Stimulated activated CD4-positive, alpha-beta T cell treated with anti-CD3 and anti-CD28 coated beads, Interleukin-1b, Interleukin-23, amount 100 ng/mL, for 1 hour (primary cell): ENCODE measurements at places on chromosomes 11 and 22.

DNA sequence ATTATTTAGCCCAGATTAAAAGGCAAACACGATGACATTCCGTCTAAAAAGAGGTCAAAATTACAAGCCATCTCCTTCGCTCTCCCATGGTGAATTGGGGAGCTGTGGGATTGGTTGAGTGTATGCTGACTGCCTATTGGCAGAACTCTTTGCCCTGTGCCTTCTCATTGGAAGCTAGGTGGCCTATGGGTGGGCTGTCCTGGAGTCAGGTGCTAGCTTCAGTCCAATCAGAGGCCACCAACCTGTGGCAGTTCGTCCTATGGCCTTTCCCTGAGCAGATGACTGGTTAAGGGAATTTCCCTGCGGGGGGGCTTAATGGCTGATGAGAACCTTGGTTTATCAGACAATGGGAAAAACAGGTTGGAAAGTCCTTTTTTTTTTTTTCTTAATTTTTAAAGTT lies 3.2 kb upstream of the MTMR3 start:
- no peak for DNase-seq

- DNase-seq = peak; percentile 87
These were observed 2.5 kb downstream of the MTA2 start for GRCh38 chr11:62599069-62599696.

DNA sequence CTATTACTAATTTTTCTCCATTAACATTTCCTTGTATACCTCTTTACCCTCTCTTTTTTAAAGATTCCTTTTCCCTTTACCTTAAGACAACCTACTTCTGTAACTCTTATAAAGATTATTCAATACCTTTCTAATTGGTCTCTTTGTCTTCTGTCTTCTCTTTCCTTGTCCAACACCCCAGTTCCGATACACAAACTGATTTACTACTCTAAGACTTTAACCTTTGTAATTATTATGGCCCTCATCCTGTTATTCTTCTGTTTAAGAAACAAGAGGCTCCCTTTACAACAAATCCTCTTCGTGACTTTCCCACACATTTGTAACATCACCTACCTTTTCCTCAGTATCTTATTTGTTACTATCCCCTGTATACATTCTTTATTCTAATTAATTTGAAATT lies 81.8 kb downstream of the TTC17 start:
- DNase-seq = no peak

GRCh38 chr22:50060441-50061140 lies 2.5 kb upstream of the TTLL8 start:
- DNase-seq = no peak

DNA sequence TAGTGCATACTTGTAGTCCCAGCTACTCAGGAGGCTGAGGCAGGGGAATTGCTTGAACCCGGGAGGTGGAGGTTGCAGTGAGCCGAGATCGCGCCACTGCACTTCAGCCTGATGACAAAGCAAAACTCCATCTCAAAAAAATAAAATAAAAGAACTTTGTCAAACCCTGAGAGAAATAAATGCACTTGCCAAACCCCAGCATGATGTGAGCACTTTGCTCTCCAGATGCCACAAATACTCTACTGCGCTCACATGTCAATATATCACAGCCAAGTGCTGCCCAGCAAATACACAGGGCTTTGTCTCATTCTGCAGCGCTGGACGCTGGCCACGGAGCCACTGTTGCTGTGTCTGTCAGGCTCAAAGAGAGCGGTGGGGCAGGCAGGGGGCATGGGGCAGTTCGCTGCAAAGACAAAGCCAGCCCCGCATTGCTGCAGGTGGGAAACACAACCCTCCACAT lies 45.1 kb downstream of the AHNAK start:
- no peak for DNase-seq

GRCh38 chr11:86735451-86736290 lies 63.3 kb upstream of the ME3 start:
- no peak for DNase-seq

DNA sequence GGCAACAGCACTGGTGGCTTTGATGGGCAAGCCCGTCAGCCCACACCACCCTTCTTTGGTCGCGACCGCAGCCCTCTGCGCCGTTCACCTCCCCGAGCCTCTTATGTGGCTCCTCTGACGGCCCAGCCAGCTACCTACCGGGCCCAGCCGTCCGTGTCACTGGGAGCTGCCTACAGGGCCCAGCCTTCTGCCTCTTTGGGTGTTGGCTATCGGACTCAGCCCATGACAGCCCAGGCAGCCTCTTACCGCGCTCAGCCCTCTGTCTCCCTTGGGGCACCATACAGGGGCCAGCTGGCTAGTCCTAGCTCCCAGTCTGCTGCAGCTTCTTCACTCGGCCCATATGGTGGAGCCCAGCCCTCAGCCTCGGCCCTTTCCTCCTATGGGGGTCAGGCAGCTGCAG lies 8.0 kb downstream of the RBM14 start:
- no peak for DNase-seq

GRCh38 chr22:23670378-23671295 lies 20.2 kb upstream of the RGL4 start:
- DNase-seq = no peak

- DNase-seq = no peak
These were observed 154.1 kb downstream of the COMMD9 start for GRCh38 chr11:36135076-36135475.

DNA sequence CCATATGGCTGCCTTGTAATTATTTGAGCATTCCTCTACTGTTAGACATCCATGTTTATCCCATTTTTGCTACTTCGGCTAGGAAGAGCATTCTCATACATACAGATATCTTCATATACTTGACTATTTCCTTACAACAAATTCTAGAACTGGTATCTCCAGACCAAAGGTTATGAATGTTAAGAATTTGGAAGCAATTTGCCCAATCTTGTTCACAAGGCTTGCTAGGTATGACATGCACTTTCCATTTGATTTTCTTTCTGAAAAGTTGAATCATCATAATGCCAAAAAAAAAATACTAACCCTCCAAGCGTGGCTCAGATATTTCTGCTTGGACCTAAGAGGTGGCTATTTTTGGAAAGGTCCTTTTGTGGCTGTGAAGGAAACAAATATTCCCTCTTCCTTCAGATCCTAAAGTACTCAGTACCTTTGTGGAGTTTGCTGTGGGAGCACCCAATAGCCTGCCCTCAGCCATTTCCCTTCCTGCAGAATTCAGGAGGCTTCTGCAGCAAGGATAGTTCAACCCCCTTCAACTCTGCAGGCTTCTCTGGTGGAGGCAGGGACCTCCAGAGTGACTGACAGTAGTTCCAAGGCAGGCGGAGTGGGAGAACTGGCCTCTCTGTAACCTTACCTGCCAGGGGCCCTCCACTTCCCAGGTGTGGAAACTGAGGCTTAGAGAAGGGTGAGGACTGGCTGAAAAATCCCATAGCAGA lies 22.0 kb upstream of the CPT1A start:
- no peak for DNase-seq

DNA sequence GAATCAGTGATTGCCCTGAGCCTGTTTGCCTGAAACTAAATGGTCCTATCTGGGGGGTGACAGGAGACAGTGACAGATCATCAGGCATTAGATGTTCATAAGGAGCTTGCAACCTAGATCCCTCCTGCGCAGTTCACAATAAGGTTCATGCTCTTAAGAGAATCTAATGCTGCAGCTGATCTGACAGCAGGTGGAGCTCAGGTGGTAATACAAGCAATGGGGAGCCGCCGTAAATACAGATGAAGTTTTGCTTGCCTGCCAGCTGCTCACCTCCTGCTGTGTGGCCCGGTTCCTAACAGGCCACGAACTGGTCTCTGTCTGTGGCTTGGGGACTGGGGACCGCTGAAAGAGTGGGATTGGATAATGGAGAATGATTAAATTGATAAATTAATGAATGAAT lies 14.0 kb downstream of the NOX4 start:
- no peak for DNase-seq

DNA sequence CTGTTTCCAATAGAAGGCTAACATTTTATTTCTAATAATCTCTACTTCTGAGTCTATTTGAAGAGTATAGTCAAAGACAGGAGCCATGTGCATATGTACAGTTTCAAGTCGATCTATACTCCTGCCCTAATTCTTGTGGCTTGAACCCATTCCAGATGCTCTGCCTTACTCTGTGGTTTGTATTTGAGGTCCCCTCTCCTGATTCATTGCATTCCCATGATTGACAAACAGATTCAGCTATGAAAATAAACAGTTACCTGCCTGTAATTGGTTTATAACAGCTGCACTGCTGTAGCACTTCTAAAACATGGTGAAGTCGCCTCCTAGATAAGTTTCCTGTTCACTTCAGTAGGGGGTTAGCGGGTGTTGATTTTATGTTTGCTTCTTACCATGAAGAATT lies 138.7 kb downstream of the SOX6 start:
- no peak for DNase-seq

DNA sequence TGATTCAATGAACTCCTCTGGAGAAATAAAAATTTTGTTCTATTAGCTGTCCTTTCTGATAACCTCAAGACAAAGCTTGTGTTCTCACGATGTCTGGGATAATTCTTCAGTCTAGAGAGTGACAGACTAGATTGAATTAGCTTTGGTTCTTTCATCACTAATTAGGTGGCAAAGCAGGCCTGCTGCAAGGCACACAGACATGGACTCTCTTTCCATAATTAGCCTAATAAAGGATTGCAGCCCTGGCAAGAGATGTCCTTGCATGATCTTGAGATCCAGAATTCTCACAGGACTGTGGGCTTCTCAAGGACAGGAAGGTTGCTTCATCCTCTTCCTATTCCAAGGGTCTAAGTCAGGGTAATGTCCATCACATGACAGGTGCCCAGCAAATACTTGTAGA lies 245.6 kb upstream of the ZC3H12C start:
- DNase-seq = no peak

DNA sequence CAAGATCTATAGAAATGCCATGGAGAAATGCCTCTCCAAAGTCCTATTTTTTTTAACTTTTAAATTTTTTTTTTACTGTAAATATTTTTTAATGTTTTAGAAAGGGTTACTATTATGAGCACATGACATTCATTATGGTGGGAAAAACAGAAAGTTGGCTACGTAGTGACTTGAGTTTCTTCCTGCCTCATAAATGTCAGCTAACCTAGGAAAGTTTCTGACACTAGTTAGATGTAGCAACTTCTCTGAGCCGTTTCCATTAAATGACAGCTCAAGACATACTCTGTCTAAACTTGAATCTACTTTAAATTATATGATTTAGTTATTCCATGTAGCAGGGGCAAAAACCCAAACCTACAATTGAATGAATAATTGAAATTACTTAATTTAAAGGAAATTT lies 18.4 kb upstream of the CTSC start:
- DNase-seq = no peak

DNA sequence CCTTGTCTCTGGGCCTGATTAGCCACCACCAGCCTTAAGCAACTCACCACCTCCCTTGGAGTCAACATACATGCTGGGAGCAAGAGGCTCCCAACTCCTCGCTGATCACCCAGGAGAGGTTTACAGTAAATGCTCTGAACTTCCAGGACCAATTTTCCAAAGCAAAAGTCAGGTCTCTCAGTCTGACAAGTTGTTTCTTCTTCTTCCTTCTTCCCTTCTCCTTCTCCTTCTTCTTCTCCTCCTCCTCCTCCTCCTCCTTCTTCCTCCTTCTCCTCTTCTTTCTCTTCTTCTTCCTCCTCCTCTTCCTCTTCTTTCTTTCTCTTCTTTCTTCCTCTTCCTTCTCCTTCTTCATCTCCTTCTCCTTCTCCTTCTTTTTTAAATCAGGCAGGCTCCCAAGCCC lies 148.2 kb downstream of the NECTIN1 start:
- no peak for DNase-seq

DNA sequence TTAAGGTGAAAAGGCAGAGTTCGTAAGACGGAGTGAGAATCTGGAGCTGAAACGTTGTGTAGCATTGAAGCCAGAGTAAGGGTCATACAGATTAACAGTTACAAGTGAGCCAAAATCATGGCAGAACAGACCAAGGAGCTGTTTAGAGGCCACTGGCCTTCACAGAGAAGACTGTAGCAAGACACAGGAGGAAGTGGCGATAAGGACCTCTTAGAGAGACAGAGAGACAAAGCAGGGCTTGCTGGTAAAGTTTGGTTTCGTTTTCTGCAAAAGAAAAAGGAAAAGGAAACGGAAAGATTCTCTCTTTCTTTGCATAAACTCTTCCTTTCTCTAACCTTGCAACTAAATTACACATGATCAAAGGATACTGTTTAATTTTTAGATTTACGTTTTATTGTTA lies 83.0 kb downstream of the AASDHPPT start:
- DNase-seq = no peak

GRCh38 chr11:78147807-78148206 lies 8.4 kb upstream of the ALG8 start:
- DNase-seq = no peak

GRCh38 chr22:30841273-30841672 lies 127.3 kb downstream of the MORC2 start:
- no peak for DNase-seq

DNA sequence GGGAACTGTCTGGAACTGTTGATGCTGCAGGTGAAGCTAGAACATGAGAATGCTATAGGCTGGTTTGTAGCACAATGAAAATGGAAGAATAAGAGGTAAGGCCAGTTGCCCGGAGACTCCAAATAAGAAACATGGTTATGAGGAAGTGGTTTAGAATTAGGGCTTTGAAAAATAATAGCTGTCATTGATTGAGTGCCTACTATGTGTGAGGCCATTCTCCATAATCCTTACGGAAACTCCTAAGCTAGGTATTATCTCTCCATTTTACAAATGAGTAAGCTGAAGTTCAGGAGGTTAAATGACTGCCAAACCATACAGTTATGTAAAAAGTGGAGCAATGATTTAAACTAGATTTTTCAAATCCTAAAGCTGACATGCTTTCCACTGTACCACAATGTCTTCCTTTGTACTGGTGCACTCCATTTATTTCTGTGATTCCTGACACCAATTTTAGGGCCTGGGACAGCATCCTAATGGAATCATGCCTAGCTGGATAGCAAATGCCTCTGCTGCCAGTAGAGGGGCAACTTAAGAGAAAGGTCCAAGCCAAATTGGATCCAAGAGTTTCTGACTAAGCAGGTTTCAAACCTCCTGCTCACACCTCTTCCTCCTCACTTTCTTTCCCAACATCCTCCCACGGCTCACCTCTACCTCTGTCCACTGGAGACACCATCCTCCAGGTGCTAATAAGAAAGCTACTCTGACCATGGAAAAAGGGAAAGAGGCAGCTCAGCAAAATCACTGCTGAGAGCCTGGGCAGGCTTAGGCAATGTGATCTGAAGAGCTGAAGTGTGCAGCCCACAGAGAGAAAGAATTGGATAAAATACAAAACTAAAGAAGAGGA lies 46.9 kb upstream of the PICALM start:
- no peak for DNase-seq

DNA sequence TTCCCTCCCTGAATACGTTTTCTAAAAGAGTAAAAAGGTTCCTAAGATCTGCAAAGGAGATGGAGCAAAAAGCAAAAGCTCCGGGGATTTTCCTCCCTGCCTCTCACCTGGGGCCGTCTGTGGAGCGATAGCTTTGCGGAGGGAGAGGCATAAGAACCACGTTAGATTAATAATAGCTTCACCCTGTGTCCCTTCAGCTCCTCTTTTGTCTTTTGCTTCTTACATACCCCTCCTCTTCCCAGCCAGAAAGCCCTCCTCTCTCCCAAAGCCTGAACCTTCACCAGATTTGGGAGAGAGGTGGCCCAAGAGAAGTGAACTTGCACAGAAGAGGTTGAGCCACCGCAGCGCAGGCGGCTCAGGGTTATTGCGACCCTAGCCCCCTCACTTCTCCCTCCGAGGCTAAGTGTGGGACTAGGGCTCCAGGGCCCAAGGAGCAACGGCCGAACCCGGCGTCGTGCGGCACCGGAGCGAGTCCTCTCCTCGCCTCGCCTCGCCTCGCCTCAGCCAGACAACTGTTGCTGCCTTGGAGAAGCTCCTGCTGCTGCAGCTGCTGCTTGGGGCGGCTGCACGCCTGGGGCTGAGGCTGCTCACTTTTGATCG lies 97.6 kb upstream of the HSD17B12 start:
- DNase-seq = no peak
